ENCODE measurements at places on chromosomes 4 and X. TPM values are rescaled to one million over a fixed set of nuclear protein-coding genes. Genes with fewer than 3 reads are reported as not detected.
A peak's percentile ranks its signal among the peaks of the same experiment; 100 is the strongest.

- H3K4me1 ChIP-seq, result no peaks in the 10 kb centered on the region
- no peak overlapping the region for H3K4me3 ChIP-seq
- DNase-seq, result no peak
- H3K36me3 ChIP-seq, result no peaks in the 10 kb centered on the region
- H3K27ac ChIP-seq, result no peak overlapping the region
These were observed 307.7 kb downstream of the GPM6A start for GRCh38 chr4:175504318-175504717.

- H3K27ac ChIP-seq, result no peak overlapping the region
- H3K4me3 ChIP-seq, result no peak overlapping the region
- no peak for DNase-seq
- H3K27me3 ChIP-seq, result no peaks in the 10 kb centered on the region
These were observed 173.3 kb downstream of the PRKX start for GRCh38 chrX:3540105-3540504.

- no peak for DNase-seq
- no peaks in the 10 kb centered on the region for H3K27me3 ChIP-seq
- no peaks in the 10 kb centered on the region for H3K36me3 ChIP-seq
- H3K27ac ChIP-seq, result no peak overlapping the region
These were observed 39.8 kb downstream of the SPCS3 start for GRCh38 chr4:176359590-176359989.

GRCh38 chr4:159401791-159402380, 299.0 kb downstream of the RAPGEF2 start:
- H3K27ac ChIP-seq, result no peak overlapping the region
- no peaks in the 10 kb centered on the region for H3K4me1 ChIP-seq
- H3K36me3 ChIP-seq, result no peaks in the 10 kb centered on the region
- no peak overlapping the region for H3K4me3 ChIP-seq

GRCh38 chr4:88908521-88908920, 148.5 kb downstream of the FAM13A start:
- no peaks in the 10 kb centered on the region for H3K27me3 ChIP-seq
- H3K27ac ChIP-seq, result no peak overlapping the region
- no peak for DNase-seq
- no peak overlapping the region for H3K4me3 ChIP-seq

- no peak overlapping the region for H3K27ac ChIP-seq
- DNase-seq, result no peak
- H3K27me3 ChIP-seq, result no peaks in the 10 kb centered on the region
- no peaks in the 10 kb centered on the region for H3K4me1 ChIP-seq
- H3K36me3 ChIP-seq, result no peaks in the 10 kb centered on the region
These were observed 174.8 kb upstream of the CXCL13 start for GRCh38 chr4:77430847-77431246.

- H3K4me3 ChIP-seq, result no peak overlapping the region
- no peak for DNase-seq
- no peaks in the 10 kb centered on the region for H3K36me3 ChIP-seq
- H3K27me3 ChIP-seq, result no peaks in the 10 kb centered on the region
These were observed 31.3 kb downstream of the NIPAL1 start for GRCh38 chr4:48047896-48048295.

DNA sequence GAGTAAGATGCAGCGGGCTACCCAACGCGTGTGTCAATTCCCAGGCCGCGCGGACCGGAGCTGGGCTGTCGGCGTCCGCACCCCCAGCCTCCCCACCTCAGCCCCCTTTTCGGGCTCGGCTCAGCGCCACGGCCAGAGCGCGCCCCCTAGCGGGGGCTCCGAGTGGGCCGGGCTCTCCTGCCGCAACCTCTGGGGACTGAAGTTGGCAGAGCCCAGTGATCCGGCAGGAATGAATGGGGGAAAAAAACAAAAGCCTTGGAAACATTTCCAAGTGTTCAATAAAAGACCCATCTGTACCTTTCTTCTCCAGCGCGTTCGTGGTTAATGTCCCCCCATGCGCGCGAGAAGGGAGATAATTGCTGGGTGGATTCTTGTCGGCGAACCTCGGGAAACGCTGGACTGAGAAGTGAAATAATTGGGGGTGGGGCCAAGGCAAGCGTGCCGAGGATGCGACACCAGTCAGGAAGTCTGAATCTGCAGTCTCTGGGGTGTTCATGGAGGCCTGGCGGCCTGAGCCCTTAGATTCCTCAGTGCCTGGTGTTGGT, 5.2 kb upstream of the ARX start:
- no peaks in the 10 kb centered on the region for H3K4me1 ChIP-seq
- H3K27ac ChIP-seq, result no peak overlapping the region
- H3K27me3 ChIP-seq, result peaks cover 73% of the 10 kb centered on the region
- no peak for DNase-seq

GRCh38 chr4:101871962-101872676, 81.6 kb downstream of the BANK1 start:
- H3K27me3 ChIP-seq, result no peaks in the 10 kb centered on the region
- no peak overlapping the region for H3K27ac ChIP-seq
- H3K36me3 ChIP-seq, result no peaks in the 10 kb centered on the region
- H3K4me3 ChIP-seq, result no peak overlapping the region

DNA sequence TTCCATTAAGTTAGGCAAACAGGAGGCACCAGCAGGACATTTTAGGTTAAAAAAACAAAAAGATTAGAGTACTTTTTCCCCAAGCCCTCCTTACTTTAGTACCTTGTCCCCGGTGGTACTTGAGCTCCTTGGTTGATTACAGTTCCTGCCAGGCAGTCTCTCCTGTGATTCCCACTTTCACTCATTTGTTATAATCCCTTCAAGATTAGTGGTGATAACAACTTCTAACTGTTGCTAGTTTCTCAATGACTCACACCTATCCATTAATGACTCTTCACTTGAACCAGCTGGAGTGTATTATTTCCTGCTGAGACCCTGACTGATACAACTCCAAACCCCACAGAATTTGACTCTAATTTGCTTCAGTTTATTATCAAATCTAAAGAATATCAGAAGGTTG, 765.0 kb upstream of the DIAPH2 start:
- no peaks in the 10 kb centered on the region for H3K4me1 ChIP-seq
- DNase-seq, result no peak
- no peaks in the 10 kb centered on the region for H3K27me3 ChIP-seq
- no peaks in the 10 kb centered on the region for H3K36me3 ChIP-seq

- no peaks in the 10 kb centered on the region for H3K27me3 ChIP-seq
- H3K4me3 ChIP-seq, result no peak overlapping the region
- no peaks in the 10 kb centered on the region for H3K36me3 ChIP-seq
- no peaks in the 10 kb centered on the region for H3K4me1 ChIP-seq
- no peak overlapping the region for H3K27ac ChIP-seq
These were observed 3.4 kb upstream of the FAM9B start for GRCh38 chrX:9037296-9037695.

DNA sequence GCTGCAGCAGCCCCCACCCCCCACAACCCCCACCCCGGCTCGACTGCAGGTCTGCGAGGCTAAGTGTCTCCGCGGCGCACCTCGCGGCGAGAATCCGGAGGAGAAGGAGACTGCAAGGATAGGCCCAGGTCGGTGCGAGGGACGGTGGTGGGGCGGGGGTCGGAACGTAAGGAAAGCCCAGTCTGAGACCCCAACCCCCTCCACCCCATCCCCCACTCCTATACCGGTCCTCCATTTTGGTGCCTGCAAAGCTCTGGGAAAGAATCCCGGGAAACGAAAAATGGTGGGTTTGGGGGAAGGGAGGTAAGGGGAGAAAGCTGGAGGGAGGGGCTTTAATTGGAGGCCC, 614 bp downstream of the BEX3 start:
- H3K36me3 ChIP-seq, result no peaks in the 10 kb centered on the region
- no peak overlapping the region for H3K27ac ChIP-seq
- H3K4me3 ChIP-seq, result peak overlapping the region; percentile 47

DNA sequence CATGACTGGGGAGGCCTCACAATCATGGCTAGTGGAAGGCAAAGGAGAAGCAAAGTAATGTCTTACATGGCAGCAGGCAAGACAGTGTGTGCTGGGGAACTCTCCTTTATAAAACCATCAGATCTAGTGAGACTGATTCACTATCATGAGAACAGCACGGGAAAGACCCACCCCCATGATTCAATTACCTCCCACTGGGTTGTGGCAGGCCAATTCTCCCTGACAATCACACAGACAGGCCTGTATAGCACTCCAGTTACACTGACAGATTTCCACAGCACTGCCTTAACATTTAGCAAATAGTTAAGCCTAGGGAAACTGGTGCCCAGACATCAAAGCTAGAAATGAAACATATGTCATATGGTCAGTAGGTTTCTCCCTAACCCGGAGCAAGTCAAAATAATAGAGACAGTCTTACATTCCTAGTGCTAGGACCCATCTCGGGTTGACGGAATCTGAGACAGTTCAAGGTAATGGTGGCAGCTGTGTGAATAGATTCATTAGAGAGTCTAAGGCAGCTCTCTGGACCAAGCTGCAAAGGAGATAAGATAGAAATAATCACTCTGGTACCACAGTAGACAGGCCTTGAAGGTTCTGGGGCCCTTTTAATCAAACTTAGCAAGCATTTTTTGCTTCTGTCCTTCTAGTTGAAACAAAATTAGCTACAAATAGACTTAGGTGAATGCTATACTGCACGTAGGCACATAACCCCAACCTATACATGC, 9.4 kb upstream of the HERC5 start:
- H3K4me3 ChIP-seq, result no peak overlapping the region
- no peaks in the 10 kb centered on the region for H3K36me3 ChIP-seq
- no peaks in the 10 kb centered on the region for H3K4me1 ChIP-seq
- DNase-seq, result no peak
- H3K27ac ChIP-seq, result no peak overlapping the region
- no peaks in the 10 kb centered on the region for H3K27me3 ChIP-seq

- H3K4me1 ChIP-seq, result no peaks in the 10 kb centered on the region
- H3K27ac ChIP-seq, result no peak overlapping the region
- no peaks in the 10 kb centered on the region for H3K36me3 ChIP-seq
- H3K27me3 ChIP-seq, result no peaks in the 10 kb centered on the region
- no peak overlapping the region for H3K4me3 ChIP-seq
These were observed 33.7 kb upstream of the WDR17 start for GRCh38 chr4:176031922-176032321.

DNA sequence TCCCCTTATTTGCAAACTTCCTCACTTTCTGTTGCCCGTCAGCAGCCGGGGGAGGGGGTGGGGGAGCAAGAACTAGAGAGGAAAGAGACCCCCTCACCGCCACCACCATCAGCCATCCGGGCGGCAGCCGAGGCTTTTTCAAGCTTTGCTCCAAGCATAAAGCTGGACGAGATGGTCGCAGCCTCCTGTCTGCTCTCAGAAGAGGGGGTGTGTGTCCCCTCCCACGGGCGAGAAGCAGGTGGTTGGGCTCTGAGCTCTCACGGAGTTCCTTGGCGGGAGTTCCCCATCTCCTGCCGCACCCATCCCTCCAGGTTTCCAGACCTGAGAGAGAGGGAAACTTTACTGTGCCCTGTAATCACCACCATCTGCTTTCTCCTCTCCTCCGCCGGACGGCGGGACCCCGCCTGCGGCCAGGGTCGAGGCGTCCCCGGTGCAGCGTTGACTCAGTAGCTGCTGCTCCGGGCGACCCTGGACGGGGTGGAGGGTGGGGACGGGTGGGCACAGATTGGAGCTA, 4.7 kb upstream of the ARX start:
- H3K4me3 ChIP-seq, result no peak overlapping the region
- peaks cover 69% of the 10 kb centered on the region for H3K27me3 ChIP-seq
- H3K36me3 ChIP-seq, result no peaks in the 10 kb centered on the region
- H3K4me1 ChIP-seq, result no peaks in the 10 kb centered on the region
- H3K27ac ChIP-seq, result no peak overlapping the region
- DNase-seq, result no peak

DNA sequence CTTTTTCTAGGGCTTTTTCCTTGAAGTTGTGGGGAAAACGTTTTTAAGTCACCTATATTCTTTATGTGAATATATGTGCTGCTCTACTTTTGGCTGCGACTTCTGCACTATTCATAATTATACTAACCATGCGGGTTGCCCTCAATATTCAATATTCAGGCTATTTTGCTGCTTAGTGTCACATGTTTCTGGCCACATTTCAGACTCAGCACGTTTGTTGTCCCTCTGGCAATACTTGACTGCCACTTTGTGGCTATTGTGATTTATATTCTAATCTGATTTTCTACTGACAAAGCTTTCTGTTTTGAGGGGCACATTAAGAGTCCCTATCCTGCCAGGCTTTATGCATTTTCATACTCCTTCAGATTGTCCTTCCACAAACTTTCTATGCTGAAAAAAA, 63.9 kb upstream of the CT45A1 start:
- H3K4me3 ChIP-seq, result no peak overlapping the region
- no peaks in the 10 kb centered on the region for H3K36me3 ChIP-seq
- no peaks in the 10 kb centered on the region for H3K4me1 ChIP-seq
- no peaks in the 10 kb centered on the region for H3K27me3 ChIP-seq
- no peak overlapping the region for H3K27ac ChIP-seq

DNA sequence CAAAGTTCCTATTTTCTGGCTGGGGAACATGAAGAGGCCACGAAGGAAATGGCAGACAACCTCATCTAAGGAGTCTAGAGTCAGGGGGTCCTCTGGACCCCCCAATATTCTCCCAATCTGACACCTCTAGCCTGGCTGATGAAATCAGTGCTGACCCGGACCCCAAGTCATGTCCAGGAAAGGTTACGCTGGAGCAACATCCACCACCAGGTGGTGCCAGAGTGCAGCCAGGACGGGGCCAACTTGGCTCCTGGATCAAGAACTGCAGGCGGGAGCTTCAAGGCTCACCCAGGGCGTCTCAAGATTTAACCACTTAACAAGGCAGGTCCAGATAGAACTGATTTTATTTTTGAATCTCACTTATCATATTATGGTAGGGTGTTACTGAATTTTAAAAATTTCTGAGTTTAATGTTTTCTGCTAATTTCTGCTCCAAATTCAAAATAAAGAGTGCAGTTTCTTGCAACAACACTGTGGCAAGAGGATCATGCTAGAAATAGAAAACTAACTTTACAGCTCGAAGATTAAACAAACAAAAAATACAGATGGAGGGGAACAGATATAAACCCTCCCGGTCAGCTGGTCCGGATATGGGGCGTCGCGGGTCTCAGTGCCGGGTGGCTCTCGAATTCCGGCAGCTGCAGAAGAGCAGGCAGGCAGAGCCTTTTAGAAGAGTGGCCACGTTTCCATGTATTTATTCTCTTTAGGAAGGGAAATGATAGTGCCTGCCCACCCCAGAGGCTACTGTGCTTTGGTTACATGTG, 135.5 kb downstream of the AFAP1 start:
- H3K27ac ChIP-seq, result no peak overlapping the region
- H3K4me3 ChIP-seq, result no peak overlapping the region
- peak; percentile 90 for DNase-seq
- no peaks in the 10 kb centered on the region for H3K27me3 ChIP-seq
- H3K36me3 ChIP-seq, result no peaks in the 10 kb centered on the region
- H3K4me1 ChIP-seq, result peaks cover 32% of the 10 kb centered on the region

DNA sequence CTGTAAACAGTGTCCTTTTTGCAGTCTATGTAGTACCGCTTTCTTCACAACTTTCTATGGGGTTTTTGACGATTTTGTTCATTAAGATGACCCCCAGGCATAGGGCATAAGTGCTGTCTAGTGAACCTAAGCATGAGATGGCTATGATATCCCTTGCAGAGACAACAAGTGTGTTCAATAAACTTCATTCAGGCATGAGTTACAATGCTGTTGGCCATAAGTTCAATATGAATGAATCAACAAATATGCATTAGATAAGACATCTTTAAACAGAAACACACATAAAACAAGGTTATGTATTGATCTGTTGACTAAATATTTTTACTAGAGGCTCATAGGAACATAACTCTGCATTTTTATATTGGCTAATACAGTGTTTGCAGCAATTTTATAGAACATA, 1322.0 kb downstream of the ARAP2 start:
- no peaks in the 10 kb centered on the region for H3K4me1 ChIP-seq
- no peaks in the 10 kb centered on the region for H3K27me3 ChIP-seq
- H3K4me3 ChIP-seq, result no peak overlapping the region
- DNase-seq, result no peak

Gene RNF150
- 34.2 TPM for total RNA-seq

Gene SUPT20HL1
- not detected for total RNA-seq

Gene SLC4A4
- 37.1 TPM for total RNA-seq

Gene PDE6B
- 10.7 TPM for total RNA-seq

Gene TCP11X2
- total RNA-seq, result not detected

Gene ODAPH
- total RNA-seq, result not detected

Gene TBX22
- not detected for total RNA-seq

Measured in kidney (tissue), 22 donors.